ENCODE measurements at places on chromosomes 6 and 20.

- no peak for DNase-seq
These were observed 41.6 kb downstream of the CPNE5 start for GRCh38 chr6:36797653-36798052.

DNA sequence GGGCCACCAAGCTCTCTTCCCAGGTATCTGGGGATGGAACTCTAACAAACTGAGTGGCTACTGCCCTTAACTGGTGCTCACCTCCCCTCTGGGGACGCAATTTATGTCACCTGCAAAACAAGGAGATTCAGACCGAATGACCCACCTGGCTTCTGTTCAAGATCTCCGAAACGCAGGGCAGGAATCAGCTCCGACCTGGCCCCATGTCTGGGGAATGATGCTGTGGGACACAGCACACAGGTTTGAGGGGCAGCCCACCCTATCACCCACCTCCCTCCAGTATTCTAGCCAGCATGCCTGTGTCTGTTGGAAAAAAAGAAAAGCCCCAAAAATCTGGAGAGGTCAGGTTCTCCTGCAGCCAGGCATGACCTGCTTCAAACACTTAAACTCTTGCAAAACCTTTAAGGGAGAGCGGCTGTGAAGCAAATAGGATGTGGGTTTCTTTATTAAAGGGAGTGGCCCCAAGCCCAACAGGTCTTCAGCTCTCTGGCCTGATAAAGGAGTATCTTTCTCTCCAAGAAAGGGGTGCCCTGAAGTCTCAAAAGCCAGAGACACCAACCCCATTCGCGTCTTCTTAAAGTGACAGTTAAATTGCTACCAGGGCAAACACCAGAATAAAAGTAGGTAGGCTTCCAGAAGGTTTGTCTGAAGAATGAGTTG is 6.4 kb downstream of the PREX1 start:
- DNase-seq: no peak

- no peak for DNase-seq
These were observed 597.3 kb downstream of the UTRN start for GRCh38 chr6:144882425-144882824.

- no peak for DNase-seq
These were observed 17.3 kb downstream of the PLN start for GRCh38 chr6:118565311-118565960.

DNA sequence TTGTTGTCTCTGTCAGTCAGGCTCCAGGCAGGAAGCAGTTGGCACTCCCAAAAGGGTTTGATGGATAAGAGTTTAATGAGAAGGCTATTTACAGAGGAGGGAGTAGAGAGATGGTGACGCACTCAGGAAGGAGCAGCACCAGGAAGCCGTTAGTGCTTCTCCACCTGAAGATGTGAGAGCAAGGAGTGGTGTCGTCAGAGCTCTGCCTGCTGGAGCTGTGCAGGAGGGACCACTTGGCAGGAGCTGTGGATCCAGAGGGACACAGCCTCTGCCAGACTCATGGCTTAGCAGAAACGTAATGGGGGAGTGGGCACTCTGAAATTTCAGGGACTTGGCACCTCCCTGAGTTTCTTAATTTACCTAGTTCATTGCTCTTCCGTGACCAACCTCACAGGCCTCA is 16.8 kb downstream of the DAAM2 start:
- no peak for DNase-seq

- DNase-seq: no peak
These were observed 12.1 kb upstream of the XRN2 start for GRCh38 chr20:21291026-21291425.

DNA sequence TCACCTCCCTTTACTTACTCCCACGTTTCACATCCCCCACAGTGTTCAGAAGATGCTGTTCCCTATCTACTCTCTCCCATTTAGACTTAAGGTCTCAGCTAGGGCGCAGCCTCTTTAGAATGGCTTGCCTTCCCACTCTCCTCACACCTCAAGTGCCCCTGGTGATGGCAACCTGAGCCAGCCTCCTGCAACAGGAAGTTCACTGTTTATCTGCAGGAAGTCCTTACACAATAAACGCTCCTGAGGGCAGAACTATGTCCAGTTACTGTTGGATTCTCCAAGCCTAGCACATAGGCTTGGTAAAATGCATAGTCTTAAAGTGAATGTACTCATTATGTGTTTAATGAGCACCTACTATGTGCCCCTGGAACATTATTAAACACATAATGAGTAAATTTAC is 21.9 kb upstream of the RAB22A start:
- no peak for DNase-seq

DNA sequence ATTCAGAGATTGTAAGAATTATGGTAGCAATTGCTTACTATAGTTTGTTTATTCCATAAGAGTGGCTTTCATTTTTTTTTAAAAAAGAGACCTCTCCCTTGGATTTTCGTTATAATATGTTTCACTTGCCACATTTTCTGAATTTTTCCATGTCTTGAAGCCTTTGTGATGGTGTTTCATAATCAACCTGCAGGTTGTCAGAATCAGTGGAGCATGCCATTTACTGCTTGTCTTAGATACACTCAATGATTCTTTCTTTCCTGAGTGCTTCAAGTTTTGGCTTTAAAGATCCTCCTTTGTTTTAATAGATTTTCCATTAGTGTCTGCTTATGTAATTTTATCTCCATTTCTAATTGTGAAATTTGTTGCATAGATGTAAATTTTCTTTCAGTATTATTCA is 31.2 kb downstream of the KCNQ5 start:
- no peak for DNase-seq
